ENCODE measurements at places on chromosomes 6 and 20. TPM values are rescaled to one million over a fixed set of nuclear protein-coding genes. Genes with fewer than 3 reads are reported as not detected.

The HLA-G gene
- total RNA-seq = not detected

The DAAM2 gene
- 137 TPM for total RNA-seq

GRCh38 chr6:84362193-84362821 lies 134.9 kb upstream of the CEP162 start:
- peaks cover 3% of the 10 kb centered on the region for H3K27me3 ChIP-seq
- H3K4me3 ChIP-seq = no peak overlapping the region
- no peaks in the 10 kb centered on the region for H3K36me3 ChIP-seq
- no peak for DNase-seq

DNA sequence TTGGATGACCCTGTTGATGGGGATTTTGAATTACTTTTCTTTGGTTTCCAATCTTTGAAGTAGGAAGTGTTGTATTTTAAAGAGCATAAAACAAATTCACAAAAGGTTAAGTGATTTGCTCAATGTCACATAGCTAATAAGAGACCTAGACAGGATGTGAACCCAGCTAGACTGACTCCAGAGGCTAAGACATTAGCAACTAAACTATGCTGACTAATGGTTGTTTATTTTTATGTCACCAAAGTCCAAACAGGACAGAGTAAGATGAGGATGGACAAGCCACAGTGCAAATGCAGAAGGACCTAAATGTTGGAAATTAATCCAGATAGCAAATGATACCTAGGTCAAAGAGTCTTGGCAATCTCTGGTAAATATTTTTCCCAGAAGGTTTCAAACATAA lies 38.0 kb downstream of the OGFRL1 start:
- no peak for DNase-seq
- no peaks in the 10 kb centered on the region for H3K27me3 ChIP-seq
- H3K36me3 ChIP-seq = no peaks in the 10 kb centered on the region
- H3K4me3 ChIP-seq = no peak overlapping the region
- no peaks in the 10 kb centered on the region for H3K4me1 ChIP-seq
- no peak overlapping the region for H3K27ac ChIP-seq

DNA sequence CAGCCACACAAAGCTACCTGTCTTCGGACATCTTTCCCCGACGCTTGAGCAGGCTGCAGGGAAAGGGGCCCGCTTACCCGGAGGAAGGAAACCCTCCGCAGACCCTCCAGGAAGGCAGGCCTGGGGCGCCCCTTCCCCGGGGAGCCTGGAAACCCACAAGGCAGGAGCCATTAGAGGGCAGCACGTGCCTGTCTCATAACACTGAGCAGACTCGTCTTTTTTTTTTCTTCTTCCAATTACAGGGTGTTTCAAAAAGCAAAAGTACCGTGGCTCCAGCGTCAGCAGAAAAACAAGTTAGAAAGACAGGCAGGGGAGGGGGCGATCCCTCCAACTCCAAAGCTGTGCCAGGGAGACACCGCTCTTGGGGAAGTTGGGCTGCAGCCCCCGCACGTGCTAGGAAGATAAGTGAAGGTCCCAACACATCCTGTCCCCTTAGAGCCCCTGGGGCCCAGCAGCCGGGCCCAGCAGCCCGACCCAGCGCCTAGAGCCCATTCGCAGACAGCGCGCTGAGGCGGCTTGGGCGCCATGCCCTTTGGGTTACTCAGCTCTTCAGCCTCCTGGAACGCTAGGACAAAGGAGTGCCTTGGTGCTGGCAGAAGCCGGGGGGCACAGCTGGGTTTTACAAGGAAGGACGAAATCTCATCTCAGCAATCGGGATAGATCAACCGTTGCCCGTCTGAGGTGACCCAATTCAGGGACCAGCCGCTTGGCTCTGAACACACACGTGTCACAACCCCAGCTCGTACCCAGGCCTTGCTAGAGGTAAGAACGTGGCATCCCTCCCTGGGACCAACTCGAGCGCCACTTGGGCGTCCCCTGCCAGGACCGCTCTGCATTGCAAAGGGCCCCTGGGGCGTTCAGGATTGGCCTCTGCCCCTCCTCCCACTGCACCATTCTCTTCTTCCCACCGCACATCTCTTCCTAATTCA lies 136.3 kb downstream of the LY86 start:
- H3K27ac ChIP-seq = peak overlapping the region; percentile 42
- H3K4me3 ChIP-seq = peak overlapping the region; percentile 65
- no peaks in the 10 kb centered on the region for H3K27me3 ChIP-seq
- no peaks in the 10 kb centered on the region for H3K36me3 ChIP-seq
- no peak for DNase-seq

The ISM1 gene
- 0.31 TPM for total RNA-seq

- DNase-seq = no peak
- no peaks in the 10 kb centered on the region for H3K36me3 ChIP-seq
- H3K27me3 ChIP-seq = no peaks in the 10 kb centered on the region
These were observed 74.8 kb upstream of the SHLD1 start for GRCh38 chr20:5675103-5676091.

The DEFB121 gene
- not detected for total RNA-seq

GRCh38 chr6:150426198-150426597 lies 57.4 kb downstream of the IYD start:
- no peak overlapping the region for H3K27ac ChIP-seq
- H3K4me3 ChIP-seq = no peak overlapping the region
- DNase-seq = no peak
- peaks cover under 1% of the 10 kb centered on the region for H3K4me1 ChIP-seq
- no peaks in the 10 kb centered on the region for H3K27me3 ChIP-seq

The HLA-DMA gene
- 3.6 TPM for total RNA-seq

The POLR3F gene
- 8.1 TPM for total RNA-seq

- no peak overlapping the region for H3K27ac ChIP-seq
- peaks cover 2% of the 10 kb centered on the region for H3K36me3 ChIP-seq
- no peak overlapping the region for H3K4me3 ChIP-seq
- DNase-seq = no peak
- no peaks in the 10 kb centered on the region for H3K27me3 ChIP-seq
These were observed 5.9 kb downstream of the OSTM1 start for GRCh38 chr6:108068618-108069017.

The TTK gene
- total RNA-seq = 3.7 TPM

The ABHD16B gene
- not detected for total RNA-seq

DNA sequence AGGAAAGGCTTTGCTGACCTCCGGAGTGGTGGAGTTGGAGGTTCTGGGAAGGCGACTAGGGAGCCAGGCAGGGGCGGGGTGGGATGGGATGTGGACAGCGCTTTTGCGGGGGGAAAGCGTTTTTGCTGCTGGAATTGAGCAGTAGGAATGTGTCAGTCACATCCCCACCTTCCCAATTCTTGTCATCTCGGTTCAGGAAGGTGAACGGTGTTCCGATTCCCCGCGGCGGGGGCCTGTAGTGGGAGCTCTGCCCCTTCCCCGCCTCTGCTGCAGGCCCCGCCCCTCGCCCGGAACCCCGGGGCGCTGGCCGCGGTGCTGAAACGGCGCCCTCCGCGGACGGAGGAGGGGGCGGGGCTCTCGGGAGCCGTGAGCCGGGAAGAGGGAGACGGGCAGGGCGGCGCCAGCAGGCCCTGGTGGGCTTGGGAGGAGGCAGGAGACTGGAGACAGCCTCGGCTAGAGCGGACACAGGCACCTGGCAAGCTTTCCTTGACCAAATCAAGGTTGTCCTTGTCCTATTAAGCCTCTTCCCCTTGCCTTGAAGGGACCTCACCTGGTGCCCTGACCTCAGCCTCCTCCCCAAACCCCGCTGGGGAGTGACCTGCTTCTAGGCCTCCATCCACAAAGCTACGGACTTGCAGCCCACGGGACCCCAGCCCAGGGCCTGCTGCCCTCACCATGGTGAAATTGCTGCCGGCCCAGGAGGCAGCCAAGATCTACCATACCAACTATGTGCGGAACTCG lies at the start of gene LHFPL5:
TSS of gene LHFPL5 (plus strand) at position 357 of the 741 bp plus-strand sequence. CDS start at position 676, 319 bp downstream.
- no peak for DNase-seq
- no peaks in the 10 kb centered on the region for H3K36me3 ChIP-seq
- no peak within 1 kb of the TSS for H3K27ac ChIP-seq
- peaks cover 5% of the 10 kb centered on the region for H3K4me1 ChIP-seq
- peak within 1 kb of the TSS; percentile 61 for H3K4me3 ChIP-seq

The BPI gene
- 0.68 TPM for total RNA-seq

DNA sequence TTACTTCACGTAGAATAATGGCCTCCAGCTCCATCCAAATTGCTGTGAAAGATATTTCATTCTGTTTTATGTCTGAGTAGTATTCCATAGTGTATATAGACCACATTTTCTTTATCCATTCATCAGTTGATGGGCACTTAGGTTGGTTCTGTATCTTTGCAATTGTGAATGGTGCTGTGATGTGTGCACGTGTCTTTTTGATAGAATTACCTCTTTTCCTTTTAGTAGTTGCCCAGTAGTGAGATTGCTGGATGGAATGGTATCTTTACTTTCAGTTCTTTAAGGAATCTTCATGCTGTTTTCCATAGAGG lies 91.8 kb downstream of the CARMIL1 start:
- H3K4me1 ChIP-seq = peaks cover 47% of the 10 kb centered on the region
- no peaks in the 10 kb centered on the region for H3K27me3 ChIP-seq
- H3K27ac ChIP-seq = no peak overlapping the region
- H3K4me3 ChIP-seq = no peak overlapping the region
- peaks cover 7% of the 10 kb centered on the region for H3K36me3 ChIP-seq
- no peak for DNase-seq

GRCh38 chr6:71502956-71503355 lies 214.3 kb downstream of the OGFRL1 start:
- peaks cover 23% of the 10 kb centered on the region for H3K4me1 ChIP-seq
- H3K36me3 ChIP-seq = no peaks in the 10 kb centered on the region
- H3K27ac ChIP-seq = peak overlapping the region; percentile 3
- no peaks in the 10 kb centered on the region for H3K27me3 ChIP-seq
- no peak for DNase-seq

DNA sequence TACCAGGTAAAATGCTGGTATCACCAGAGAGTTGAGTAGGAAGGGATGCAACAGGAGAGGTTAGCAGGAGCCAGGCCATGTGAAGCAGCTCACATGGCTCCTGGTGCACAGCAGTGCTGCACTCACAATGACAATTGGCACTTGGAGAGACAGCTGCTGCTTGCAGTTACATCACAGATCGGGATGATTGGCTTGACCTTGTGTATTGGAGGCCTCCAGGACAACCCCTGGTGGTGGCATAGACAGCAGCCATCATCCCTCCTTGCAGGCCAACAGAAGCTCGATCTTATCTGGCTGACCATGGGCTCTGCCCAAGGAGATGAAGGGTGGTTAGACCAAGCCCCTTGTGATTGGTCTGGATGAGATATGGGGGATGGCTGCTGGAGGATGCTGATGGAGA lies 73.0 kb downstream of the EYA2 start:
- H3K4me3 ChIP-seq = no peak overlapping the region
- H3K27me3 ChIP-seq = peaks cover 18% of the 10 kb centered on the region
- H3K27ac ChIP-seq = no peak overlapping the region
- no peak for DNase-seq
- H3K4me1 ChIP-seq = peaks cover 8% of the 10 kb centered on the region
- no peaks in the 10 kb centered on the region for H3K36me3 ChIP-seq

- no peaks in the 10 kb centered on the region for H3K36me3 ChIP-seq
- no peak overlapping the region for H3K27ac ChIP-seq
- no peaks in the 10 kb centered on the region for H3K27me3 ChIP-seq
These were observed 73.4 kb downstream of the GFOD1 start for GRCh38 chr6:13413900-13414555.

The TLDC2 gene
- not detected for total RNA-seq

DNA sequence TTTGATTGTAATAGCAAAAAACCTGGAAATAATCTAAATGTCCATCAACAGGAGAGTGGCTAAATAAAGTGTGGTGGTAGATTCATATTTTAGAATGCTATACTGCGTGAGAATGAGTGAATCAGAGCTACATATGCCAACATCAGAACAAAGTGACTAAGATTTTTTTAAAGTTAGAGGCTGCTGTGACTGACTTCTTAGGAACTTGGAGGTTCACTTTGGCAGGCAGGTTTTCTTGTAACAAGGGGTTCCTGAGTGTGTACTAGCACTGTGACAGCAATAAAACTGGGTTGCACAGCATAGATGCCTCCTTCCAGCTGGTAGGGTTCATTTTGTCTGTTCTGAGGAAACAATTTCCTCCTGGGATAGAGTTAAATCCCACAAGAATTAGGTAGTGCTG lies 75.3 kb upstream of the ENPP5 start:
- H3K4me3 ChIP-seq = no peak overlapping the region
- DNase-seq = no peak
- peaks cover 10% of the 10 kb centered on the region for H3K36me3 ChIP-seq

The ERVFRD-1 gene
- total RNA-seq = not detected

- H3K4me3 ChIP-seq = no peak overlapping the region
- H3K27me3 ChIP-seq = peaks cover 37% of the 10 kb centered on the region
- H3K36me3 ChIP-seq = no peaks in the 10 kb centered on the region
- no peak overlapping the region for H3K27ac ChIP-seq
- peaks cover 2% of the 10 kb centered on the region for H3K4me1 ChIP-seq
These were observed 31.5 kb downstream of the CFAP61 start for GRCh38 chr20:20083807-20084206.

The SPATS1 gene
- not detected for total RNA-seq

The SLC52A3 gene
- total RNA-seq = not detected

DNA sequence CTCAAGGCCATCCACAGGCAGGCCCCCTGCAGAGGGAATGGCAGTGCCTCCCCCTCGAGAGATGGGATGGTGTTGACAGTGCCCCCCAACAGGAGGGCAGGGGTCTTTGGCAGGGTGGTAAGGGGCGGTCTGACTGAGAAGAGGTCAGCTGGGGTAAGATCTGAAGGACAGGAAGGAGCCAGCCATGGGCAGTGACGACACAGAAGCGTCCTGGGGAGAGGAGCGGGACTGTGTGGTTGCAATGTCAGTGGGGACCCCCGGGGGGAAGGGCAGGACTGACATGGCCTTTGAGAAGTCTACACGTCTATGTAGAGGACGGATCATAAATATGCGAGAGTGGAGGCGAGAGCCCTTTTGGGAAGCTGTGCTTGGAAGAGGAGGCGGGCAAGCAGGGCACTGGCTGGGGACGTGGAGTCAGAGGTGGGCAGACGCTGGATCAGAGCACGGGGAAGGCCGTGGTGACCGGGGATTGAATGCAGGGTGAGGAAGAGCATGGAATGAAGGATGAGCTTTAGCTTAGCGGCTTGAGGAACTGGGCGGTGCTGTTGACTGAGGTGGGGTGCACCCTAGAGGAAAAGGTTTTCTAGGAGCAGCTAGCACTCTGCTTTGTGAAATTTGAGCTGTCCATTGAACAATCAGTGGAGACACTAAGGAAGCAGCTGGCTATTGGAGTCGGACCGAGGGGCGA lies 82.5 kb upstream of the AGPAT4 start:
- peaks cover 18% of the 10 kb centered on the region for H3K4me1 ChIP-seq
- H3K27ac ChIP-seq = no peak overlapping the region
- H3K36me3 ChIP-seq = peaks cover 3% of the 10 kb centered on the region
- no peak for DNase-seq
- H3K4me3 ChIP-seq = no peak overlapping the region

GRCh38 chr6:141598487-141598886 lies 534.2 kb upstream of the GJE1 start:
- no peak overlapping the region for H3K4me3 ChIP-seq
- no peaks in the 10 kb centered on the region for H3K27me3 ChIP-seq
- H3K36me3 ChIP-seq = no peaks in the 10 kb centered on the region
- no peak for DNase-seq

The RIPOR3 gene
- not detected for total RNA-seq

The FKBP1C gene
- total RNA-seq = 0.75 TPM

All from chondrocyte (in vitro differentiated cells).